AG09309 (cell line): ENCODE measurements at places on chromosomes 1 and 21.

GRCh38 chr21:38780879-38781278, 24.9 kb upstream of the ETS2 start:
- DNase-seq: no peak

- no peak for DNase-seq
Observed at GRCh38 chr1:206647224-206647623, 11.9 kb downstream of the DYRK3 start.

DNA sequence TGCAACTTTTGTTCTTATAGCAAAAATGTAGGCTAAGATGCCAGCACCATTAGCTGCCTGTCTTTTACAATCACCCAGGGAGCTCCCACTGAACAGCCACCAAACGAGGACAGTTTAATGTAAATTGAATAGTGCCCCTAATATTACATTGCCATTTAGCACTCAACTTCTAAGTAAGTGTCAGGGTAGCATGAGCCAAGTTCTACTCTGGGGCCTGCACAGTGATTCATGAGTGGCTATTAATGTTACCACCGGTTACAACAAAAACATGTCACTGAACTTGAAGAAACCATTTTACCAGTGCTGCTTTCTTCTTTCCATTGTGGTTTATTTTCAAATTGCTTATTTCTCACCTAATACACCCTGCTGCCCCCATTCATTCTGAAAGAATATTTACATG, 295.6 kb upstream of the RRP15 start:
- no peak for DNase-seq

DNA sequence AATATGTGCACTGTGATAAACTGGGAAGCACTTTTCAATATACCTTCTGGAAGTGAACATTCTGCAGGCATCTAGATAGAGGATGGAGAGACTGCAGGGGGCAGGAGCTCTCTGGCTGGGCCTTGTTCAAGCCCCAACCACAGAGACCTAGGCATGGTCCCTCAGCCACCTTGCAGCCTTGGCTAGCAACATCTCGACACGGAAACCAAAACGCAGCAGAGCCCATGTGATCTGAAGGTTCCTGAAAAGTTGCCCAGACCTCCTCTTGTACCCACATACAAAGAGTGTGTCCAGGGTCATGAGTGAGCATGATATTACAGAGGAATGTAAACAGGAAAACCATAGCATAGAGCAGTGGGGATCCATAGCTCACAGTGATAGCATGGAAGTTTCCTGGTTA, 33.1 kb upstream of the SAMD11 start:
- DNase-seq: no peak

DNA sequence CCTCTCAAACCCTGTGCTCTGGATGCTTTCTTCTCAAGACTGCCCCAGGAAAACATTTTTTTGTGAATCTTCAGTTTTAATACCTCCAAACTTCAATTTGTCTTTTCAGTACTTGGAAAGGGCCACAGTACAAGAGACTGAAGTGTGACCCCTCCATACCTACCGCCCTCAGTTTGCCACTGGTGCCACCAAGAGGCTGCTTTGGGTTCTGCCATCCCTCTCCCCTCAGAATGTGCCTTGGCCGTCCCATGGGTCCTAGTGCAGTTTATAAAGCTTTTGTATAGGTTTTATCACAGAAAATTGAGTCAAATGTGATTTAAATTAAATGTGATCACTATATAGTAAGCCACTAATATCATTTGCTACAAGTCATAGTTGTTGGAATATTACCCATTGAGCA, 60.8 kb upstream of the PGD start:
- DNase-seq: peak; percentile 13

DNA sequence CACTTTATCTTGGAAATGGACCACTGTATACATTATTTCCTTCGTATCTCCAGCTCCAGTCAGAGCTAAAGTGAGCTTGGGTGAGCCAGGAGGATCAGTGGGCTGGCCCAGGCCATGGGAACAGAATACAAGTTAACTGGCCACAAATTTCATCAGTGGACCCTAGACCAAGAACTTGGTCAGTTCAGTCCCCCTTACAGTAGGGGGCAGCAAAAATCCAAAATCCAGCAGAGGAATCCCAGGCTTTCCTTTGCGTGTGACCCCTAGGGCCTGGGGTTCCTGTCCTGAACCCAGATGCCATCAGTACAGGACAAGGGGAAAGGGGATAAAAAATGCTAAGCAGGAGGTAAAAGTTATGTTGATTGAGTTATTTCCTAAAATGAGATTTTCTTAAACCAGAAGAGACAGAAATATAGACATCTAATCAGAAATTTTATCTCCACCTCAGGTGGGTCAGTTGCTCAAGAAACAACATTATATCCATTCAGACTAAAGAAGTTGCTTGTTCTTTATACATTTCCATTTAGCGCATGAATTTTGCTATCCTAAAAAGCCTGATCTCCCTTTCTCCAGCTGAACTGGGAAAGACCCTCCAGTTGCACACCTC, 24.1 kb upstream of the LCE5A start:
- DNase-seq: no peak
